Motor neuron (in vitro differentiated cells): ENCODE measurements at places on chromosomes 7 and 10. TPM values are rescaled to one million over a fixed set of nuclear protein-coding genes. Genes with fewer than 3 reads are reported as not detected.

The LIPM gene
- not detected in 2 replicates for total RNA-seq

The HOXA2 gene
- total RNA-seq = 9.2 and 12.5 TPM in 2 replicates

The ERCC6 gene
- total RNA-seq = 18.1 and 24.8 TPM in 2 replicates

The LRMDA gene
- total RNA-seq = 2.0 and 2.6 TPM in 2 replicates

The PTPRE gene
- 5.3 and 5.8 TPM in 2 replicates for total RNA-seq
